ENCODE measurements at places on chromosomes 3 and 15.

DNA sequence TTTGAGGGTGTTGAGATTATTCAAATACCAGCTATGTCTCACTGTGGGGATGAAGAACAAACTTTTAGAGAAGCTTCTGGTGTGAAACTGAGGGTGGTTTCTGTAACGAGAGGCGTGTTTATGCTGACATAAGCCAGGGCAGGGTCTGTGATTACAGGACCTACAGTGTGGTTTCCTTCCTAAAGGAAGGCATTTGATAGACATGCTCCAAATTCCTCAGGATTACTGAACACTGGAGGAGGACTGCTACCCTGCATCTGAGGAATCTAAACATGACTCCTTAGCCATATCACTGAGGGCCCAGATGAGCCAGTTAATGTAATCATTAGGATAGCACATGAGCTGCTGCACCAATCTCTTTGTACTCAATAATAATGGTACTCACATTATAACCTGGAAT lies 328.4 kb upstream of the UMPS start:
- DNase-seq: no peak

- DNase-seq: peak; percentile 54
Measured at GRCh38 chr15:38699633-38700230, 135.1 kb upstream of the RASGRP1 start.

GRCh38 chr15:60374209-60374608 lies 23.6 kb downstream of the ANXA2 start:
- DNase-seq: no peak

DNA sequence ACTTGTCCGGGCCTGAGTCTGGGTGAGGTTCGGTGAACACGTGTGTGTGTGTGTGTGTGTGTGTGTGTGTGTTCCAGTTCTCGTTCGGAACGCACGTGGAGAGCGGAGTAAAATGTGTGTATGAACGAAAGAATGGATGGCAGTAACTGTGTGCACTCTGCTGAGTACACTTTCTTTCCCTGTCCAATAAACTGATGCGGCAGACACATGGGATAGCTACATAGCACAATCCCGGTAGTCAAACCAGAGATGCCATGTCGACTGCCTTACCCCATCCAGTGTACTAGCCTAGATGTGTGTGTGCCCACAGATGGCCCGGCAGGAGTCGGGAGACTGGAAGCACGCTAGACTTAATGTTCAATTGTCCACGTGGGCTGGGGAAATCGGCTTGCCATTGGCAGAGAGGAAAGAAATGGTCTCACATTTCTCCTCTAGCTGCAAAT lies 507 bp upstream of the GOLIM4 start:
- no peak for DNase-seq

GRCh38 chr3:179000144-179000543 lies 71.5 kb downstream of the ZMAT3 start:
- DNase-seq: no peak

DNA sequence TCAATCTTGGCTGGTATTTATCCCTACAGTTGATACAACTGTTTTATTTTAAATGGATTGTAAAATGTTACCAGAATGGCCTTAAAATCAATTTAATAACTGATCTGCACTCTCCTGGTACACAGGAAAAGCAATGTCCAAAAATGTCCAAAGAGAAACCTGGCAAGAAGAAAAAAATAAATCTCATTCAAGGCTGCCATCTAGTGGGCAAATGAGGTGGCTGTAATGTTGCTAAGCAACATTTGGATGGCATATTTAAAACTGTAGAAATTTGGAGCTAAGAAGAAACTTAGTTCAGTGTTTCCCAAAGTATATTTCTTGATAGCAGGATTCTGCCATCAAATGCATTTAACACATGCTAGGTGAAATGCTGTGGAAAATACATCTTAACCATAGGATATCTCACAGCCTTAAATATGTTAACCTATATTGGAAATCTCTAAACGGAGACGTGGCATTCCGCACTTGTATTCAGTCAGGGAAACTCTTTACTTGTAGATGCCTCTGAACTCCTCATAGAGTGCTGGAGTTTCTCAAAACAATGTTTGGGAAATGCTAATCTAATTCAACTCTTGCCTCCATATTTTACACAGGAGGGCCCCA lies 216.8 kb downstream of the ERC2 start:
- DNase-seq: no peak

DNA sequence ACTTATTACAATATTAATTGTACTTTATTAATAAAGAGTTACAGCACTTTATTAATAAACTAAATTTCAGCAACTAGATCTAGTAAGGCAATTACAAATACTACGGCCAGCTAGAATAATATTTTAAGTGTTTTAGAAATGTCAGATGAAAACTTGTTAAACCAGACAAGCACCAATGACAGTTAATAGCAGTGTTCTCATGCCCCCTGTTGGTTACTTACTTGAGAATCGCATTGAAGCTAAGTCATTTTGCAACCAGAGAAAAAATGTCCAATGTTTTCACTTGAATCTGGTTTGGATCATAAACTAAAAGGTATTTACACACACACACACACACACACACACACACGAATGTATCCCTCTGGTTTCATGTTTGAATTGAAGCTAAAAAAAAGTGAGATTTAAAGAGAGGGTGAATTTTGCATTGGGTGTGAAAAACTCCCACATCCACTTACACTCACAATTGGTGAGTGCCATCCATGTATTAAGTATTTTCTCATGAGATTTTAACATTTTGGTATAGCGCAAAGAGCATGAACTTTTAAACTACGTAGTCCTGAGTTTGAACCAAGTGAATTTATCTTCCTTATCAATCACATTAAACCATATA lies 347.7 kb downstream of the ZBBX start:
- DNase-seq: no peak

DNA sequence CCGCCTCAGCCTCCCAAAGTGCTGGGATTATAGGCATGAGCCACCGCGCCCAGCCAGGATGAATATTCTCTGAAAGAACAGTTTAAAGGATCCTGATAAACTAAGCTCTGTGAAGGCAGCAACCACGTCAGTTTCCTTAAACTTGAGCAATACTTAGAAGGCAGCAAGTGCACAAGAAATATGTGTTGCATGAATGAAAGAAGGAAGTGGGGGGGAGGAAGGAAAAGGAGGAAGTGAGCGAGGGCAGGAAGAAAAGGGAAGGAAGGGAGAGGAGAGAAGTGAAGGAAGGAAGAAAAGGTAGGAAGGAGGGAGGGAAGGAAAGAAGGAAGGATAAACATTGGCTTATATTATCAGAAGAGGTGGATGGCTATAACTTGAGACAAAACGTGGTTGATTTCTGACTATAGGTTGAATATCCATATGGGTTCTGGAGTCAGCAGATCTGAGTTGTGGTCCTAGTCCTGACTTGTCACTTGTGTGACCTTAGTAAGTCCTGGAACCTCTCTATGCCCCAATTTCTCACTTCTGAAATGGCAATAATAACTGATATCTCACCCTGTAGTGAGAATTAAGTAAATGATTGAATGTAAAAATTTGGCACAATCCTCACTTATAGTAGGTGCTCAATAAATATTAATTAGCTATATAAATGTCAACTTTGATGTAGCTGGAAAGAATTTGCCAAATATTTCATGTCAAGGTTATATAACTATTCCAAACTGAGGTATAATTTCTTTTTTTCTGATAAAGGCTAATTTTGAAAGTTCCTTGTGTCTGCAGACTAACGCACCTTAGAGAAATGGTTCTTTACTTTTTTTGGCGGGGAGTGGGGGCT lies 12.0 kb upstream of the SEMA4B start:
- DNase-seq: no peak

GRCh38 chr3:45480871-45481270 lies 92.5 kb downstream of the LARS2 start:
- no peak for DNase-seq

DNA sequence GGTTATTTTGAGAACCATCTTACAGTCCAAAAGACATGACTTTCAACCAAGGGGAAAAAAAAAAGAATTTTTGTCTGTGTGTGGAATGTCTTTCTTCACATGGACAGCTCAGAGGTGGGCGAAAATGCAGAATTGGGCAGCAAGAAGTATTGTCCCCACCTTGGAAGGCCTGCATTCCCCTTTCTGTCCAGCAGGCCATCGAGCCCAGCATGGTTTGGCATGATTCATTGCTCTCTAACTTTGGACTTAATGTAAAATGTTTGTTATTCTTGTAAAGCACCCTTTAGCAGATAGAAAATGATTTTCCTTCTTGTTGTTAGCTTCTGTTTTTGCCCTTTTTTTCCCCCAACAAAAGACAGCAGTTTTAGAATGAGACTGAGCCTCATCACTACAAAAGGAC lies 12.4 kb downstream of the MYO1E start:
- DNase-seq: no peak

- no peak for DNase-seq
Measured at GRCh38 chr15:65377976-65378366, at the start of gene IGDCC3. IGDCC3 (minus strand) TSS chr15:65378002; CDS start chr15:65377788, 214 bp downstream.

GRCh38 chr3:87318617-87319021 lies 42.2 kb upstream of the POU1F1 start:
- no peak for DNase-seq

- DNase-seq: no peak
Measured at GRCh38 chr3:177521305-177521704, 324.0 kb upstream of the TBL1XR1 start.

GRCh38 chr3:18027161-18027939 lies 284.9 kb upstream of the TBC1D5 start:
- DNase-seq: no peak

DNA sequence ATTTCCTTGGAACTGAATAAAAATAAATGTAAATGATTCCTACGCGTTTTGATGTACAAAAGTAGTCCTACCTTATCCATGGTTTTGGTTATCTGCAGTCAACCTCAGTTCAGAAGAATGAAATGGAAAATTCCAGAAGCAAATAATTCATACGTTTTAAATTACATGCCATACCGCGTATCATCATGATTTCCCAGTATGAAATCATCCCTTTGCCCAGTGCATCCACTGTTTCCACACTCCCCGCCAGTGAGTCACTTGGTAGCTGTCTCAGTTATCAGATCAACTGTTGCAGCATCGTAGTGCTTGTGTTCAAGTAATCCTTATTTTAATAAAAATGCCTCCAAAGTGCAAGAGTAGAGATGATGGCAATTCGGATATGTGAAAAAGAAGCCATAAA lies 9.1 kb upstream of the MFSD1 start:
- no peak for DNase-seq

GRCh38 chr3:136819392-136819730 lies 435 bp downstream of the SLC35G2 start:
- DNase-seq: no peak

GRCh38 chr3:4825436-4826236 lies 153.6 kb upstream of the BHLHE40 start:
- no peak for DNase-seq

DNA sequence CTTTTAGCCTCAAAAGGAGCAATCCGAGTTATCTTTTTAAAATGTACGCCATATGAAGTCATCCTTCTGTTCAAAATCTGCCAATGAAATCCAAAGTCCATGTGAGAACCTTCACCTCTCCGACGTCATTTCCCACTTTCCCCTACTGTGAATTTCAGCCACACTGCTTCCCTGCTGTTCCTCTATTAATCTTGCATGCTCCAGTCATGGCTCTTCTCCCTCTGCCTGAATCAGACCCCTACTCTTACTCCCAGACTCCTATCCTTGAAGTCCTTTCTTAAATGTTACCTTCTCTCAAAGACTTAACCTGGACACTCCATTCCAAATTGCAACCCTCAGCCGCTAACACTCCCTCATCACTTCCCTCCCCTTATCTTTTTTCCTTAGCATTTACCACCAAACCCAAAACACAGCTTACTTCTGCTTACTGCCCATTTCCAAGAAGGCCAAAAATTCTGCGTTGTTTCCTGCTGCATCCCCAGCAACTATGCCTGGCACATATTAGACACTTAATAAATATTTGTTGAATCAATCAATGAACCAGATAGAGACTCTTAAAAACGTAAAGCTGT lies 1.2 kb downstream of the NKIRAS1 start:
- DNase-seq: no peak

DNA sequence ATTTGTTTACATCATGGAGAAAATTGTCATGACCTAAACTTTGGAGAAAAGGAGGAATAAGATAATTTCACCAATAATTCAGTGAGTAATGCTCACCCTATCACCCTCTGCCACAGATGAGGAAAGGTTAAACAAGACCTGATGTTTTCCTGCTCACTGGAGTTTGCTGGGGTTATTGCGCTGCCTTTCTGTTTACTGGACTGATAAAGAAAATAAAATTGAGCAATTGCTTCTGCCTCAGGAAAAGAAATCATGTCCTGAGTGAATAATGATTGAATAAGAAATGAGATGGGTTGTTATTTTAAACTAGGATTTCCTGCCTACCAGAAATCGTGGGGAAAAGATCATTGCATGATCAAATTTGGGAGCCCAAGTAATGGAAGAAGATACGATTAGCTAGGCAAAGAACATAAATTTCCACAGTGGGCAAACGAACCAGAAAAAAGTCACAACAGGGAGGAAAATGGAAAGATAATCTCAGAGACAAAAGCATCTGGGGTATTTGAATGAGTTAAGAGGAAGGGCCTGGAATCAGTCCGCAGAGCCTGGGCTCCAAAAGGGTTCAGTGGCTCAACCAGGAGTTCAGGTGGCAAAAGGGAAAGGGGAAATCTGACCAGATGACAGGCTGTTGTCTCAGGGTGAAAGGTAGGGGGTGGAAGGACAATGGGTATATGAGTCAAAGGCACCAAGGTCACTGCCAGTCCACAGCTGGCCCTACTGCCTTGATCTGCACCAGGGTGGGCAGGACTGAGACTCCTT lies 146.8 kb downstream of the FAM43A start:
- DNase-seq: no peak

DNA sequence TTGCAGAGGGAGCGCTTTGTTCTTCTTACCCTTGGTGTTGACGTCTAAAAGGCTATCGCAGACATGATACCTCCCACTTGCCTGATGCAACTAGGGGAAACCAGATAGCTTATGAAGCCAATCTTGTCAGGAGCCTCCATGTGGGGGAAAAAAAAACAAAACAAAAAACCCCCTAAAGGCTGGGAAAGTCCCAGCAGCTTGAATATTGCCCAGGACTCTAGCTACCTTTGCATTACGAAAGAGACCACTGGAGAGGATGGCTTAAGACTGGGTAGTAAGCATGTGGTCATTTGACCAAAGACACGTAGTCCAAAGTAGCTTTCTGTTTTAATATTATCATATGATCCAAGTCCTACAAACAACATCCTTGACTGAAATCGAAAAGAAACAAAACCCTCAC lies 120.7 kb upstream of the WNT5A start:
- no peak for DNase-seq

DNA sequence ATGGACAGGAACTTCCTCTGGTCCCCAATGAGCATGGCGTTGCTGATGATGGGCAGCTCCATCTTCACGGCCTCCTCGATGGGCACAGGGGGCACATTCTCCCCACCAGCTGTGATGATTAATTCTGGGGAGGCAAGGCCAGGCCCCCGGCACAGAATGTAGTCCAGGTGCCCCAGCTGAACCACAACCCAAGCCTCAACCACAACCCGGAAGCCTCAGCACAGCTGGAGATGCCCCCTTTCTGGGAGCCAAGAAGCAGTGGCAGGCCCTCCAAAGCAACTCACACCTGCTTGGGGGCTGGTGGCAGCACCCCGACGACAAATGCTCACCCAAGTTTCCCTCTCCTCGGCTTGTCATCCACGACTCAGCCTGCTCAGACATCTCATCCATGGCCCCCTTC lies 25.2 kb downstream of the IDH3A start:
- no peak for DNase-seq
